ENCODE measurements at places on chromosomes 1 and 21.

GRCh38 chr1:78032996-78033796, 12.6 kb upstream of the GIPC2 start:
- no peak for DNase-seq

GRCh38 chr1:3408751-3409266, 45.7 kb upstream of the ARHGEF16 start:
- DNase-seq, result no peak

GRCh38 chr1:204084247-204084772, 11.4 kb downstream of the SOX13 start:
- DNase-seq, result no peak

GRCh38 chr1:56335394-56335793, 244.0 kb downstream of the PLPP3 start:
- DNase-seq, result no peak

GRCh38 chr21:28099001-28099705, 893.5 kb downstream of the LTN1 start:
- DNase-seq, result no peak

- no peak for DNase-seq
Observed at GRCh38 chr1:170096806-170097340, 22.4 kb upstream of the KIFAP3 start.

DNA sequence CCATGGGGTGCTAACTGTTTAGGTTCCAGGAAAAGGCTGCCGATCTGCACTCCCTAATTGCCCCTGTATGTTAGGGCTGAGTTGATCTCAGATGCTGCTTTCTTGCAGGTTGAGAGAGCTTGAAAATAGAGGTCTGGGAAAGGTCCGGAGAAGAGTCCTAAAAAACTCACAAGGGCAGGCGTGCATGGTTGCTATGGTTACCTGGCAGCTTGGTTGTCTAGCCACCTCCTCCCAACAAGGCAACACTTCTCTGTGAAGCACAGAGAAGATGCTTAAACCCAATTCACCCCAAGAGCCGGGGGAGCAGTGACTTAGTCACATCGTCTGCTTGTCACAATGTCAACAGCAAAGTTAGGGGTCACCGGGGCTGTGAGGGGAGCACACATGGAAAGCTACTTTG, 31.0 kb upstream of the LRRC52 start:
- no peak for DNase-seq

- no peak for DNase-seq
Observed at GRCh38 chr1:188763541-188763940, 1714.1 kb downstream of the BRINP3 start.

DNA sequence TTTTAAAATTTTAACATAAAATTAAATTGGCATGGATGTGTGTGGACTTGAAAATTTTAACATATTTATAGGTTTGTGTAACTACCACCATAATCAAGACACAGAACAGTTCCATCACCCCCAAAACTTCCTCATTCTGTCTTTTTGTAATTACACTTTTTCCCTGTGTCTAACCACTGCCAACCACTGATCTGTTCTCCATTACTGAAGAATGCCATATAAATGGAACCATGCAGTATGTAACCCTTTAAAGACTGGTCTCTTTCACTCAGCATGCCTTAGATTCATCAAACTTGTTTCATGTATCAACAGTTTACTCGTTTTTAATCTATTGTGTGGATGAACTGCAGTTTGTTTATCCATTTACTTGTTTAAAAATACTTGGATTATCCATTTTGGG, 13.0 kb upstream of the AHCYL1 start:
- no peak for DNase-seq

GRCh38 chr1:174337000-174337681, 110.6 kb upstream of the GPR52 start:
- no peak for DNase-seq

- DNase-seq, result no peak
Observed at GRCh38 chr1:4969556-4970129, 315.2 kb downstream of the AJAP1 start.

- DNase-seq, result no peak
Observed at GRCh38 chr1:113965703-113966412, 13.4 kb upstream of the OLFML3 start.

GRCh38 chr1:162025541-162025940, 1.9 kb upstream of the OLFML2B start:
- no peak for DNase-seq

- no peak for DNase-seq
Observed at GRCh38 chr21:40531431-40532110, 315.4 kb downstream of the DSCAM start.

DNA sequence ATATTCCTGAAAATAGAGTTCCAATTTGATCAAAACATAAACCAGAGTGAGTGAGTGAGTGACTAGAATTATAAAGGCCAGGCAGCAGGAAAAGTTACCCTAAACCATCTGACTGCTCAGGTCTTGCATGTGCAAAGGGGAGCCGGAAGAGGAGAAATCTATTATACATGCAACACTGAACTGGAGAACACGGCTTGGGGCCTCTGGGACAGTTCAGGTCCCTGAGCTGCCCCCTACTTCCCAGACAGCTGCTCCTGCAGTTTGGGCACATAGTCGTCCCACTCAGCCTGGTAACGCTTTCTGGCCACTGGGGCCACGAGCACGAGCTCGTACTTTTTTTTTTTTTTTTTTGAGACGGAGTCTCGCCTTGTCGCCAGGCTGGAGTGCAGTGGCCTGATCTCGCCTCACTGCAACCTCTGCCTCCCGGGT, 40.1 kb downstream of the PTPRC start:
- peak; percentile 62 for DNase-seq

- DNase-seq, result no peak
Observed at GRCh38 chr1:13790290-13791030, 90.5 kb downstream of the PRDM2 start.

DNA sequence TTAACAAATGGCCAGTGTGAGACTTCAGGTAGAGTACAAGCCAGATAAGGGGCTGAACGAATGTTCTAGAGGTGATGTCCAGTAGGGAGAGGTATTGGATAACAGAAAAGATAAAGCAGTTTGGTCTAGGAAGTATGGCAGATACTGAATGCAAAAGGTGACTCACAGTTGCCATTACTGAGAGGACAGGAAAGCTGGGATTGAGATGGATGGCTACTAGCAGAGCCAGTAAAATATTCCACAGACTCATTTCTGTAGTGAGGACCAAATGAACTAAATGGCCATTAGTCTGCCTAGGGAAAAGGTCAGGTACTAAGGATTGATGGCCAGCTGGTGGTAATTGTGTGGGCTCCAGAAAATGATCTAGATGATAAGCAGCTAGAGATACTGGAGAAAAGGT, 11.5 kb downstream of the MACO1 start:
- no peak for DNase-seq

GRCh38 chr21:45975020-45975666, 6.4 kb upstream of the COL6A1 start:
- DNase-seq, result no peak

GRCh38 chr21:45965084-45965809, 16.3 kb upstream of the COL6A1 start:
- DNase-seq, result no peak

- DNase-seq, result no peak
Observed at GRCh38 chr1:239854922-239855321, 236.8 kb upstream of the FMN2 start.

GRCh38 chr1:8481650-8482380, 163.9 kb downstream of the SLC45A1 start:
- no peak for DNase-seq

GRCh38 chr1:167711797-167712196, 10.0 kb upstream of the MPZL1 start:
- DNase-seq, result no peak

- DNase-seq, result no peak
Observed at GRCh38 chr1:39380036-39380435, 111.4 kb upstream of the BMP8A start.

- DNase-seq, result no peak
Observed at GRCh38 chr21:27423906-27424595, 457.2 kb upstream of the ADAMTS5 start.

DNA sequence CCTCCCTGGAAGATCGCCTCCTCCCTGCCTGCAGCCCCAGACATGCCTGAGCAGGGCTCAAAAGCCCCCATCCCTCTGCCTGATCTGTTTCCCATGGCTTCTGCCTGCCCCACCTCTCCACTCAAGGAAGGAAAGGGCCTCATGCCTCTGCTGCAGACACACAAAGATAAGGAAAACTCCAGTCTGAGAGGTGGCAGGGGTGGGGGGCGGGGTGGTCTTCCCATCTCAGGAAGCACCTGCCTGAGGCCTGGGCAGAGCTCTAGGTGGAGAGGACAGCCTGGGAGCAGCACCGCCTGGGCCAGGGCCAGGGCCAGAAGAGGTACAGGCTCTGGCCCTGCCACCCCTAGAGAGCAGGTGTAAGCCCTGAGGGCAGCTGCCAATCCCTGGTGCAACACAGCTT, 4.1 kb upstream of the GJB3 start:
- no peak for DNase-seq
